DMS 273 treated with DMSO at 0.1 percent for 48 hours (cell line): ENCODE measurements at places on chromosomes 4 and X.

DNA sequence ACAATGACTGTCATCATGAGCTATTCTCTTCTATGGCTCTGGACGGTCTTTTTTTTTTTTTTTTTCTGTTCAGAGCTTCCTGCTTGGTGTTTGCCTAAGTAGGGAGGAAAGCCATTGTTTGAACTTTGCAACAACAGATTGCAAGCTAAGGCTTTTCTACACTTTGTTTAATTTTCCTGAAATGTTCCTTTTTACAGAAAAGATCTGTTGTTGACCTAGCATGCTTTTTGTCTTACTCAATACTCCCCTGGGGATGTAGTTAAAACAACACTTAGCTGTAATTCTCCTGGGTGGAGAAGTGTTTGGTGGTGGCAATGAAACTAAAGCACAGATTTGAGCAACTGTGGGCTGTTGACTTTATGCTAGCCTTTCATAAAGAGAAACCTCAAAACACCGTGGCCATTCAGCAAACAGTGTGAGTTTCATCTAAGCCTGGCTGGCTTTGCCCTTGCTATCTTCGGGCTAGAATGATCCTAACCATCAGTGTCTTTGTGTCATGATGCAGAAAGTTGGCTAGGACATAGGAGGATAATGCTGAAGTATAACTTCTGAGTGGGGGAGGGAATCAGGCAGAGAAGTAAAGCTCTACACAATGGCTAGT lies 110.5 kb downstream of the ANXA3 start:
- DNase-seq: no peak

DNA sequence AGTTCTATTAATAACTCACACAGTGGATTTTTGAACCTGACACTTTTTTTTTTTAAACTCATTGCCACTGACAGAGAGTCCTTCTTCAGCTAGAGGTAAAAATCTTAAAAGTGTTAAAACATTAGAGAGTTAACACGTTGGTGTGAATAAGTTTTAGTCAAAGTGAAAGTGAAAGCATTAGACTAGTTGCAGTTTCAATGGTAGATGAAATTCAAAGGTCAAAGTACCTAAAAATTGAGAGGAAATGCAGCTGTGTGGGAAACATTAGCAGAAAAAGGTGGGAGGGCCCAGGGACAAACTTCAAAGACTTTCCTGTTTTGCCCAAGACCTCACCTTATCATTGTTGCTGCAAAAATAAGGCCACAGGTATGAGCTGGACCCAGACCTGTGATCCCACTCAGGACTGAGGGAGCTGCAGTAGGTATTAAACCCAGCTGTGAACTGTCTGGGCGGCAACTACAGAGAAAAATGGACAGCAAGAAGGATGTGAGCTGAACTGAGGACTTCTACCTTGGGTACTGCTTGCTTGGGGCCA lies 17.6 kb upstream of the GABRA4 start:
- no peak for DNase-seq

DNA sequence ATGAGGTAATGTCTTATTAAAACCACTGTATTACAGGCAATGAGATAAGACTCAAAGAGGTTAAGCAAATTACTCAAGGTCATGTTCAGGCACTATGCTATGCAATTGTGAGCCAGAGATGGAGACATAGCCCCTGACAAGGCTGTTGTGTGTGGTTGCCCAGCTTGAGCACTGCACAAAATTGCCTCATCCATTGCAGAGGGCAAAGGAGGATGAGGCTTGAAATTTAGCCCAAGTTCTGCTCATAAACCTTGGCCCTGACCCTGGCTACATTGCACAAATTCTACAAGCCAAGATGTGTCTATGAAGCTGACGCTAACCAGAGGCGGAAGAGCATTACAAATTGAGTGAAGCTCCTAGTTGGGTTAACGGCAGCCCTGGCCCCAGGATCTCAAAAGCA lies 65.6 kb upstream of the PGM2 start:
- no peak for DNase-seq

DNA sequence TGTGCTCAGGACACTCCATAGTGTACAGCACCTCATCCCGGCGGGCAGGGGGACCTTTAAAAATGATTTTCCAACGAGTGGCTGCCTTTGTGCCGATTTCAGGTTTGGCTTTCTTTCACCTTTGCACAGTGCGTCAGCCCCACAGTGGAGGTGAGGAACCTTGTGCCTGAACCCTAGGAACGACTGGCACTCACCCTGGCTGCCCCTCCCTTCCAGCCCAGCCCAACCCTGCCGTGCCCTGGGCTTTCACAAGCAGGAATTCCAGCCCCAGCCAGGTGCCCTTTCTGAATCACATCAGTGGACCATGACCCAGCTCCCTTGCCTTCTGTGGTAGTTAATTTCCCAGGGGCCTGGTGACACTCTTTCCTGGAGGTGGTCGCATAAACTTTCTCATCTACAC lies 1.3 kb downstream of the TMEM164 start:
- DNase-seq: no peak

DNA sequence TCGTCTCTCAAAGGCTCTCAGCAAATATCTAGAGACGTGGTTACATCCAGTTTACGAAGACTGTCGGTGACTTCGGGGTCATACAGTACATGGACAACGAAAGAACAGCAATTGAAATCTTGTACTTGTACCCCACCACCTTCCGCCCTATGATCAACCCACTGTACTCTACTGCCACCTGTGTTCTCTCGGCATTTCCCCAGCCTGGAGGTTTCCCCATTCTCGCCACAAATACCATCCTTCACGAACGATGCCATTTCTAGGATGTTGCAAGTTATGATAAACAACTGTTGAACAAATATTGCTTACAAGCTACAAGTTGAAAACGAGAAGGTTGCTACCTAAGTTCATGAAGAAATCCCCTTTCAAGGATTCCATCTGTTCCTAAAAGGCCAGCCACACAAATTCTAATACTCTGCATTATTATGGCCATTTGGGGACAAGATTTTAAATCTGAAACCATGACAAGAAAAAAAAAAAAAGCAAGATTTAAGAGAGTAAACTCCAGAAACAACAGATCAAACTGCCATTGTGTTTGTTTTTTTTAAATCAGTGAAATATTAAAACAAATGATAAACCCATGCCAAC lies 1.6 kb downstream of the APBB2 start:
- no peak for DNase-seq

DNA sequence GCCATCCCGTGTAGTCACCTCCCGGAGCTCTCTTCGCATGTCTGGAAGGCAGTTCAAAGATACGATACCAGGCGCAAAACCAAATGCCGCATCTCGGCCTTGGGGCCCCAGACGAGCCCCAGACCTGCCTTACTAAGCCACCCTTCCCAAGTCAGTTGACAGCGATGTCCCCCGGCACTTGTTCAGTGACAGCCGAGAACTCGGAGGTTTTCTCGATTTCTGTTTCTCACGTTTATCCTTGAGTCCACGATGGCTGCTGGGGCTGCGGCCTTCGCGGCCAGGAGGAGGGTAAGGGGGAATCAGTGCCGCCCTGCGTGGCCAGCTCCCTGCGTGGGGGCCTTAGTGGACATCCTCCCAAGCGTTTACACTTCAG lies 7.3 kb downstream of the MAEA start:
- no peak for DNase-seq

- DNase-seq: no peak
Measured at GRCh38 chrX:2697306-2697705, 6.2 kb downstream of the CD99 start.

- DNase-seq: no peak
Measured at GRCh38 chr4:152014280-152014679, 253.5 kb upstream of the GATB start.

DNA sequence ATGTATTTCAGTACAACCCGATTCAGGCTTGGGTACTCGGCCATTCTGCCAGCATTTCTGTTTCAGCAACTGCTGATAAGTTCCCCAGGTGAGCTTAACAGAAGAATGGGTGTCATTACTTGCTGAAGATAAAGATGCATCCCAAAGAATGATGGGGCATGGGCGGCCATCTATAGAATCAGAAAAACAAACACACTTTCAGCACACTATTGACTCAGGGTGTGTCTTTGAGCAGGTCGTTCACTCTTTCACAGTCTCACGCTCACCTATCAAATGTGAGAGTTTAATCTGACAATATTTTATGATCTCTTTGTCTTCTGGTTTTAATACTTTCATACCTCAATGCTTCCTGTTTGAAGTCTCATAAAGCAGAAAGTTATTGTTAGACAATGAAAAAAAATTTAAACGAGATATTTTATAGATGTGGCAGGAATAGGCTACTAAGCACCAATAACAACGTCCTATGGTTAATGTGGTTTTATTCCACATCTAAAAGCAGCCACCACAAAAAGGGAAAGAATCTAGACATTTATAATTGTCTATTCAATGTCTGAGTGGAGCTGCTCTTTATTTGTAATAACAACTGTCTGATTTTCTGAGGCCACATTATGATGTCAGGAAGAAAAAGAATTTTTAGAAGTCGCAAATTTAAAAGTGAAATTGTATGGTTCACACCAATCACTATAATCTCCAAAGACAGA lies 17.0 kb downstream of the GASK1B start:
- DNase-seq: no peak
